ENCODE measurements at places on chromosomes 3 and 15.

GRCh38 chr15:79184465-79184892 lies 93.9 kb upstream of the RASGRF1 start:
- DNase-seq, result peak; percentile 37

DNA sequence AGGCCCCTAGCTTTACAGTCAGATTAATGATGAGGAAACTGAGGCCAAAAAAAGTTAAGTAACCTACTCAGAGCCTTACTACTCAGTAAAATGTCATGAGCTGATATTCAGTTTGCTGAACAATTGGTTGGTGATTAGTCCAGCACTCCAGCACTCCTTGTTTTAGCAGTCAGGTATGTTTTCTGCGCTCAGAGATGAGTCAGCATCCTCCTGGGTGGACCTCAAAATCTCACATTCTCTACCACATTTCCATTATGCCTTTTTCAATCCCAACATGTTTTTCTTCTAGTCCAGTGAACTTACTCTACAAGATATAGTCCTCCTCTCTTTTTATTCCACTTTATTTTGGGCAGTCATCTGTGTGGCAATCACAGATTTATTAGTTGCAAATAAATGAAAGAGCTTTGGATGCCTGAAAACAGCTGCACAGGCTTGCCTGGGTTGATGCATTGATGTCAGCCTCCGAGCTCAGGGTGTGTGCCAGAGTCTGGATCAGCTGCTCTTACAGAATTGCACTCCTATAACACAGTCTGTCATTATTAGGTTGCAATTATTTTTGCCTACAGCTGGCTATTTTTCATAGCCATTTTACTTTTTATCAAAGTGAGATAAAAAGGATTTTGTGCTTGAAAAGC lies 133.2 kb downstream of the ARPP21 start:
- peak; percentile 13 for DNase-seq

DNA sequence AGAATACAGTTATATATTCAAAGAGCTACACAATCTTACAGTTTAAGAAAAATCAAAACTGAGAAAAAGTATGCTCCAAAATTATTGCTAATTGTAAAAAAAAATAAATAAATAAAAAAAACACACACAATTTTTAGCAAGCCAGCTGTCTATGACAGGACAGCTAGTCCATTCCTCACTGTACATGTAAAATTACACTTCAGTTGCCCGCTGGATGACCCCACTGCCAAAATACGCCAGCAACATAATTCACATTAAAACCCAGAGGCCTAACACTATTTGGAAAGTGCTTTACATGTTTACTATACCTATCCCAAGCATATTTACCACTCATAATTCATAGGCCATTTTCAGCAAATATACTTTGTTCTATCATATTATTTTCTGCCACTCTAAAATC lies 5.8 kb downstream of the MYO9A start:
- no peak for DNase-seq

DNA sequence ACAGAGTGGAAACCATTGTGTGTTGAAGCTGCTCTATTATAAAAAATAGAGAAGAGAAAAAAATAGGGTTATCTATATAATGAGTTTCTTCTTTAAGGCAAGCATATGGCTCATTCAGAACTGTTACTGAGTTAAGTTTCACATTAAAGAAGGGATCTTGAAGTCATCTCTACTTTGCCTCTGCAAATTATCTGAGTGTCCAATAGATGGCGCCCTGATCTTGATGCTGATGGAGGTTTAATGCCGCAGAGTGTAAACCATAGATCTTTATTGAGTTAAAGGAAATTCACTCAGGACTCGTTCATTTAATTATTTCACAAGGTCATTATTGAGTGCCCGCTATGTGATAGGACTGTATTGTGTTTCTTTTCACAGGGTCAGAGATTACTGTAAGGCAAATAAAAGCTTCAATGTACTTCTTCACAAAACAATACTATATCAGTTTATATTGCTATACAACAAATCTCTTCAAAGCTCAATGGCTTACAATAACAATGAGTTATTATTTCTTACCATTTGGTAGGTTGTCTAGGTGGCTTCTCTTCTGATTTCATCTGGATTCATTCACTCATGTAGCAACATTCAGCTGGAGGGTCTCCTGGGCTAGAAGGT lies 171.4 kb downstream of the NSUN3 start:
- DNase-seq, result no peak

- DNase-seq, result no peak
Observed at GRCh38 chr3:159401069-159401468, 587.6 kb upstream of the IL12A start.

- no peak for DNase-seq
Observed at GRCh38 chr3:136949708-136950107, 8.1 kb upstream of the IL20RB start.

DNA sequence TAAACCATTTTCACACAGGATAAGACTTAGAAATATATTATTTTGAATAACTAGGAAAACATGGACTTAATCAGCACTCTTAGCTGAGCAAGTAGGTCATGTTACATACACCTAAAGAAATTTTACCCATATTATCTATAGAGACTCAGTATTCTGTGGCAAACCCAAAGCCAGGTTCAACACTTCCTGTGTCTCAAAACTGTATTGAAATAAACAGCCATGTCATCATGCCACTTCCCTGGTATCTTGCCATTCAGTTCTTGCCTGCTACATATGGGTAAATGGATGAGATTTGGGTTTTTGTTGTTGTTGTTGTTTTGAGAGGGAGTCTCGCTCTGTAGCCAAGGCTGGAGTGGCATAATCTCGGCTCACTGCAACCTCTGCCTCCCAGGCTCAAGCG lies 141.5 kb upstream of the PLXND1 start:
- no peak for DNase-seq

DNA sequence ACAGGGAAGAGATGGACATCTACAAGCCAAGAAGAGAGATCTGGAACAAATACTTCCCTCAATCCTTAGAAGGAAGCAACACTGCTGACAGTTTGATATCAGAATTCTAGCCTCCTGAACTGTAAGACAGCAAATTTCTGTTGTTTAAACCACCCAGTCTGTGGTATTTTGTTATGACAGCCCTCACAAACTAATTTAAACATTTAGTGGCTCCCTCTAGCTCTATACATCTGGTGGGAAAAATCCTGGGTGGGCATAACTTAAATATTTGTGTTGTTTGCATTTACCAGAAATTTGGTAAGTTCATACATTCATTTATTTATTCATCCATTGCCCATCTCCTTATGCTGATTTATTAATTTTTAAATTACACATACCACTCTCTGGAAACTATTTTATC lies 62.5 kb upstream of the GSK3B start:
- DNase-seq, result no peak

GRCh38 chr3:6567241-6567640 lies 293.7 kb upstream of the GRM7 start:
- no peak for DNase-seq

DNA sequence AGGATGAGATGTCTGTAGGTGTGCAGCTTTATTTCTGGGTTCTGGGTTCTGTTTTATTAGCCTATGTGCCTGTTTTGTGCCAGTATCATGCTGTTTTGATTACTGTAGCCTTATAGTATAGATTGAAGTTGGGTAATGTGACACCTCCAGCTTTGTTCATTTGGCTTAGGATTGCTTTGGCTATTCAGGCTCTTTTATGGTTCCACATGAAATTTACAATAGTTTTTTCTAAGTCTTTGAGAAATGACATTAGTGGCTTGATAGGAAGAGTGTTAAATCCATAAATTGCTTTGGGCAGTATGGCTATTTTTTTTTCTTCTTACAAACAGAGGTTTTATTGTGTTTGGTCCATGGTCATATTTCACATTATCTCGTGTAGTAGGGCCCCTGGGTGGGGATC lies 285.8 kb upstream of the GADL1 start:
- DNase-seq, result no peak

DNA sequence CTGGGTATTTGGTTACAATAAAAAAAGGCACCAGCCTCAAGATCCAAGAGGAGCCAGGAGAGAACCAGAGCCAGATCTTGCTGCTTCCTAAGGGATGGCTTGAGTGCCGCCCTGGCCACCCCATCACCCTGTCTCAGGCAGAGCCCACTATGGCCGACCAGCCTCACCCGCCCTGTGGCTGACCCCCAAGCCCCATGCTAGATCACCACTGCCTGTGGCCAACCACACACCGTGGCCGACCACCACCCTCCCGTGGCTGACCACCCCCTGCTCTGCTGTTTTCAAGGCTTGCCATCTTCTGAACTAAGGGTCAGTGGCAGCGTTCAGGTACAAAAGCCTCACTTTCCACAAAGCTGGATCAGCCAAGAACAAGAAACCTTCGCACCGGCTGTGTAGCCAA lies 12.0 kb downstream of the CSPG5 start:
- no peak for DNase-seq

Measured in amygdala (tissue), 56 donors.